ENCODE measurements at places on chromosomes 6 and 20.

DNA sequence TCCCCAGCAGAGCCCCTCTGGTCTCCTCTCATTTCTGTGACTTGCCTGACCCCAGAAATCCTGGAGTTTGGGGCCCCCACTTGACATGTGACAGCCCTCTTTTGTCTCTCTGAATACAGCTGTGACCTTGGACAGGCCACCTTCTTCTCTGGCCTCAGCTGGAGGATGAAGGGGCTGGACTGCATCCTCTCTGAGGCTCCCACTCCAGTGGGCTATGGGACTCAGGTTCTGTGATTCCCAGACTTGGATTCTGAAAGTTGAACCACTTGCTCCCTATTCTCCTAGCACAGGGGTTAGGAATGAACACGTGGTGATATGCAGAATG is 9.1 kb downstream of the BPIFB3 start:
- no peak for DNase-seq

DNA sequence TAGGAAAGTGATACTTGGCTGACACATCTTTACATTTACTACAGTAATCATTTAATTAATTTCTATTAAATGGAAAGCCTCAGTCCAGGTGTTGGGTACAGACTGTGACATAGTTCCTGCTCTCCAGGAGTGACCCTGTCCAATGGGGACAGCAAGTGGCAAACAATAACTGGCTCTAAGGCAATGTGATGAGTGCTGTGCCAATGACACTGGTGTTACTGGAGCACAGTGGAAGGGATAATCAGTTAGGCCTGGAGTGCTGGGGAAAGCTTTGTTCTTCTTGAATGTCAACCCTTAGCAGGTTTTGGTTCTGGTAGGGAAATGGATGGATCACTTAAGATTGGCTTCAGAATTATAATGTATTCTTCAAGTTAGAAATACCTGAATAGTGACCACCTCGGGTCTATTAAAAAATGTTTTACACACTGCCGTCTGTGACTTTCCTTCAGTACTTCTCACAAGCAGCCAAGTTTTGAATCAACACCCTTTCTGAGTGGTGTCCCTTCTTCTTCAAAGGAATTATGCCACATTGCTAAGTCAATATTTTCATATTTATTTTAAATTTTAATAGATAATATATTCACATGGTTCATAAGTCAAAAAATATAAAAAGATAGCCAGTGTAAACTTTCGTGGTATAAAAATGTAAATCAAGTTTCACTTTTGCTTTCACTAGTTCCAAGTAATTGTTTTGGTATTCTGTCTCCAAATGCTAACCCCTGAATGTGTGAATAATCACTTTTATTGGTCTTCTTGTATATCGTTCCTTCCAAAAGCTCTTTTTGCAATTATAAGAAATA is 9.6 kb downstream of the CMTR1 start:
- DNase-seq = no peak

- no peak for DNase-seq
These were observed 204.7 kb upstream of the ARG1 start for GRCh38 chr6:131368198-131368911.

- no peak for DNase-seq
These were observed 488.5 kb downstream of the QKI start for GRCh38 chr6:163902993-163903392.

- no peak for DNase-seq
These were observed 4.3 kb upstream of the RFX6 start for GRCh38 chr6:116872771-116873170.

All from activated T-cell treated with anti-CD3 and anti-CD28 coated beads, Interleukin-2, amount 50 U/mL, for 48 hours (primary cell).